Cortex of kidney (tissue), 1 donor: ENCODE measurements at places on chromosomes 7 and 10.

- DNase-seq, result no peak
Observed at GRCh38 chr10:9103301-9103700, 1048.8 kb downstream of the GATA3 start.

GRCh38 chr10:89119651-89120050 is 87.5 kb downstream of the CH25H start:
- DNase-seq, result no peak

GRCh38 chr10:95214369-95214768 is 20.3 kb downstream of the ACSM6 start:
- no peak for DNase-seq

DNA sequence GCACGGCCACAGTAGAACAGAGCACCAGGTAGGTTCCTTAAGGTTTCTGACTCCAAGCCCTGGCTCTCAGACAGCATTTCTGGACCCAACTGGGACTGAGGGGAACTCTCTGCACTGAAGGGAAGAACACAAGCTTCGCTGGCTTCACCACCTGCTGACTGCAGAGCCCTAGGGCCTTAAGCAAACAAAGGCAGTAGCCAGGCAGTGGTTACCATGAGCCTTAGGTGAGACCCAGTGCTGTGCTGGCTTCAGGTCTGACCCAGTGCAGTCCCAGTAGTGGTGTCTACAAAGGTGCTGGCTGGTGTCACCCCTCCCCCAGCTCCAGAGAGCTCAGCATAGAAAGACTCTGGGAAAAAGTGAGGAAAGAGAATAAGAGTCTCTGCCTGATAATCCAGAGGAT is 59.5 kb downstream of the SIRT1 start:
- DNase-seq, result no peak

GRCh38 chr7:45978731-45979211 is 57.7 kb upstream of the IGFBP3 start:
- DNase-seq, result no peak

DNA sequence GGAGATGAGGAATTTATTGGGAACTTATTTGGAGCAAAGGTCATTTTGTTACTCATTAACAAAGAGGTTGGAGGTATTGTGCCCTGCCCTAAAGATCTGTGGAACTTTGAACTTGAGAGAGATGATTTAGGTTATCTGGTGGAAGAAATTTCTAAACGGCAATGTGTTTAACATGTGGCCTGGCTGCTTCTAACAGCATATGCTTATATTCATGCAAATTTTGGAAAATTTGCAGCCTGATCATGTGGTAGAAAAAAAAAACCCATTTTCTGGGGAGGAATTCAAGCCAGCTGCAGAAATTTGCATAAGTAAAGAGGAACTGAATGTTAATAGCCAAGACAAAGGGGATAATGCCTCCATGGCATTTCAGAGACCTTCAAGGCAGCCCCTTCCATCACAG is 10.7 kb upstream of the PANK1 start:
- no peak for DNase-seq

DNA sequence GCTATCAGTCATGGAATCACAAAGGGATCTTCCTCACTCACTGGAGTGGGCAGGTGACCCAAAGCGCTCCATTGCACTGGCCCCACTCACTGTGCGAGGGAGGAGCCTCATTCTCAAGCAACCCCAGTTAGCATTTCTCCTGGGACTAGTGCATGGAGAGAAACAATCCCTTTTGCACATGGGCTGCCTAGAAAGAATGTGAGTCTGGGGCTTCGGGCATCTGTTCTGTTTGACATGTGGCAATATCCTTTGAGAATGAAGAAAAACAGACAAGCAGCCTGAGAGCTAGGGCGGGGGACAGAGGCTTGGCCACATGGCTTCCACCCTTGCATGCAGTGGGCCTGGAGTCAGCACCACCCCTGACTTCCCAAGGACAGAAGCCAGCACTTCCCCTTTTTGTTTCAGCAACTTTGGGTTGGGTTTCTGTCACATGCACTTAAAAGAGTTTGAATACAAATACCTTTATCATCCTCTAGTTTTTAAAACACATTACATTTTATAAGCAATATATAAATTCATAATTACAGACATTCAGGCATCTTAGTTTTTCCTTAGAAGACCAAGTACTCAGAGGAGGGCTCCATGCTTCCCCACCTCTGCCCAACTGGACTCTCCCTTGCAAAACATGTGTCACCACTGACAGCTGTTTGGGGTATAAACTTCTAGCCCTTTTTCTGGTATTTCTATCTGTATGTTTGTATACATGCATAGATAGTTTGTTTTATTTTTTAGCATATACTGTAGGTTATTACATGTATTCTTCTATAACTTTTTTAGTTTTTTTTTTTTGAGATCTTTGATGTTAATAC is 73.8 kb downstream of the RBM20 start:
- no peak for DNase-seq

DNA sequence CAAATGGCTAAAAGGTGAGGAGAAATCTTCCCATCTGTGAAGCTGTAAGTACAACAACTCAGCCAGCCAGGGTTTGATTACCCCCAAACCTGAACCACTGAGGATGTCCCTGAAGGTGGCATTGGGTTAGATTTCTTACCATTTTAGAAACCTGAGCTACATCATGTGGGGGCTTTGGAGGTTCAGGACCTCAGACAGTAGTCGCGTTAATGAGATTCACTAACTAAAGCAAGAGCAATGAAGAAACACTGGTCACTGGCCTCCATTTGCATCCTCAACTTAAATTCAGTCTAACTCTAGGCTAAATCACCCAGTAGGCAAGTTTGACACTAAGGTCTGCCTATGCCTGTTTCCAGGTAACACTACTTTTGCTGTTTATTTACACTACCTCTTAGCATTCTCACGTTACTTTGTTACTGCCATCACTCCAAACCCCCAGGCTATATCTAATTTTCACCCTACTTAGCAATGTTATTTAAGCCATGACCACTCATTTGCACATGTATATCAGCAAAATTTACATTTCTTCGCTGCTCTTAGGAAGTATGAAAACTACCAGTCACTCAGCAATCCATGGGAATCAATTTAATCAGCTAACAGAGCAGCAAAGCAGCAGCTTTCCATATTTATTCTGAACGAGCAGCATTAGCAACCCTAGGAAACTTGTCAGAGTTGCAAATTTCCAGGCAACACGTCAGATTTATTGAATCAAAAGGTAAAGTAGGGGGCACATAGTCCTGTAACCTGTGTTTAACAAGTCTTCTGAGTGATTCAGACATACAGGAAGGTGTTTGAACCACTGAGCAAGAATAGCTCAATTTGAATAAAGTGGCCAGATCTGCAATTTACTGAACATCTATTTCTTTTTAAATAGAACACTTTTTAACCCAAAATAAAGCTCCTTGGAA is 788.4 kb upstream of the SORCS1 start:
- DNase-seq, result no peak

- no peak for DNase-seq
Observed at GRCh38 chr7:106521541-106521940, 139.4 kb downstream of the CCDC71L start.

DNA sequence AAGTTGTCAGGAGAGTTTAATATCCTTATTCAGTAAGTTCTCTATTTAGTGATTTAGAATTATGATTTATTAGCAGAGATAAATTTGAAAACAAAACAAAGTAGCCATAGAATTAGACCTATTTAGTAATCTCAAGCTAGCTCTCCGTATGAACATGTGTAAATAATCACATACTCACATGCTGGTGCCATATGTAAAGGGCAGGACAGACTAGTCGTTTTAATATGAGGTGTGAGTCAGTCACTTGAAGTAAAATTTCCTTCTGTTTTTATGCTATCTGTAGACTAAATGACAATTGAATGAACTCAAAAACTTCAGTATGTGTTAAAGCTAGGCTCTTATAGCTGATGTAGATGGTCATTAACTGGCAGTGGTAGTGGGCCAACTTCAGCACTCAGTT is 67.1 kb downstream of the WAC start:
- DNase-seq, result no peak

- no peak for DNase-seq
Observed at GRCh38 chr10:99658622-99659030, 683 bp upstream of the ENTPD7 start.

- DNase-seq, result no peak
Observed at GRCh38 chr7:45033931-45034290, 33.9 kb downstream of the CCM2 start.

DNA sequence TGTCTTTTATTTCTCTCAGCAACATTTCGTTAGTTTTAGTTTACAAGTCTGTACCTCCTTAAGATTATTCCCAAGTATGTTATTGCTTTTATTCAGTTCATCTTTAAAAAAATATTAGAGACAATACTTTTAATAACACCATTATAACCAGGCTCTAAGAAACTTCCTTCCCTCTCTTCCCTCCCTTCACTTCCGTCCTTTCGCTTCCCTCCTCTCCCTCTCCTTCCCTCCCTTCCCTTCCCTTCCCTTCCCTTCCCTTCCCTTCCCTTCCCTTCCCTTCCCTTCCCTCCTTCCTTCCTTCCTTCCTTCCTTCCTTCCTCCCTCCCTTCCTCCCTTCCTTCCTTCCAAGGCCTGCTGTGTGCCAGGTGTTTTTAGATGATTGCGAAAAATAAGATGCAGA is 58.1 kb downstream of the DOCK1 start:
- no peak for DNase-seq

DNA sequence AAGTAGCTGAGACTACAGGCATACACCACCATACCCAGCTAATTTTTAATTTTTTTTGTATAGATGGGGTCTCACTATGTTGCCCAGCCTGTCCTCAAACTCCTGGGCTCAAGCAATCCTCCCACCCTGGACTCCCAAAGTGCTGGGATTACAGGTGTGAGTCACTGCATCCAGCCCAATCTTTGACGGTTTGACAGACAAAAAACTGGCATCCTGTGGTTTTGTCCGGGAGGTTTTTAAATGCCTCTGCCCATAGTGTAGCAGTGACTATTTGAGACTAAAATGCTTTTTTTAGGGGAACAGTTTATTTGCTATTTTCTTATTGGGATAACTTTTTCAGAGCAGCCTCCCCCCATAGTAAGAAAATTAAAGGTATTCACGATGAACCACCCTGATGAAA is 523.7 kb upstream of the GALNT17 start:
- DNase-seq, result no peak

- no peak for DNase-seq
Observed at GRCh38 chr10:123996302-123996701, 97.1 kb downstream of the CHST15 start.

DNA sequence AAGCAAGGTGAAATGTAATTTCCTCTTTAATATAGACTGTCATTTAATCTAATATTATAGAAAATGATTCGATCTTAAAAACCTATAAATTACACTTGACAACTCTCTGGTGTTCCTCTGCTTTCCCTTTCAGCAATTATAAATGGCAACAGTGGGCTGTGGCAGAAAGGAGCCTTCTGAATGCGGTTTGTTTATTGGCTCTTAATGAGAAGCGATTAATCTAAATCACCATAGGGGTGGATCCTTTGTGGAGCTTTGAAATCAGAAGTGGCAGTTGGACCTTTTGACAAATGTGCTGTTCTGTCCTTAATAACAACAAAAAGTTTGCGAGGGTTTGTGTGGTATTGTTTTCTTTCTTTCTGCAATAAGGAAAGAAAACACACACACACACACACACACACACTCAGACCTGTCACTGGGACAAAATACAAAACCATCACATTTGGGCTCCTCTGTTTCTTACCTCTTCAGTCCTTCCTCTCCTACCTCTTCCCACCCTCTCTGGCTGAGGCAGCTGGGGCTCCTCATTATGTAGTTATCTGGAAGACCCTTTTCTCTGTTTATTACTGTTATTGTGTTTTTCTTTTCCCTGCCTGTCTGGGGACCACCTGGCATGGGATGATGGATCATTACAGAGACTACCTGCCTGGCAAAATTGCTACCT is 316.2 kb downstream of the SORCS3 start:
- no peak for DNase-seq

GRCh38 chr7:142939226-142939910 is at the start of gene LLCFC1:
Gene LLCFC1, plus strand, starts transcription at chr7:142939484. Its CDS starts 138 bp downstream, at chr7:142939622.
- DNase-seq, result no peak
